ENCODE measurements at places on chromosomes 7 and 10. TPM values are rescaled to one million over a fixed set of nuclear protein-coding genes. Genes with fewer than 3 reads are reported as not detected.

- DNase-seq = no peak
Measured at GRCh38 chr7:41769162-41769561, 66.3 kb upstream of the INHBA start.

DNA sequence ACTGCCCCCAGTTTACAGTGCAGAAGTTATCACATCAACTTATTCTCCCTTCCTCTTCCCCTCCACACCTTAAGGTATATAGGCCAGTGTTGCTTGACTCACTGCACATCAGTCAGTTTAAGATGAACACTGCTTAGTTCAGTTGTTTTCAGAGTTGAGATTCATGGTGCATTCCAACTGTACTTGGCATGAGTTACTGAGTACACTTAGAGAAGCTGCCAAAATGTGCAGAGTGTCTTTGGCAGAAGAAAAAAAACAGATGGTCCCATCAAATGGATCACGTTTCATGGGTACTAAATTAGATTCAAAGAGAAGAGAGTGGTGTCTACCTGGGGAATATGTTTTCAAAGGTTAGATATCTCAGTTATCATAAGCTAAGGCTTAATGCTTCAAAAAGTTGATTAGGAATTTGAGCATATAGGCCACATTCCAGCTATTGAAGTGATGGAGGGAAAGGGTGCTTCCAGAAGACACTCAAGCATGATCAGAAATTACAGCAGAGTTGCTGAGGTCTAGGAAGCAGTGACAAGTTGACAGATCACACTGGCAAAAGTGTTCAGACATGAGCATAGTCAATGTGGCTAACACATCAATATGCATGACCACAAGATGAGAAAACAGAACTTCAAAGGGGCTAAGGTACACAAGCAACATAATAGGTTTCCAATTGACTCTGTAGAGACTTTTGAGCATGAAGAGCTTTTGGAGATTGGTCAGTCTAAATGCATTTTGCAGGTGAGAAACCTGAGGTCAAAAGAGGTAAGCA is 579.2 kb upstream of the CELF2 start:
- no peak for DNase-seq

The PAX2 gene
- total RNA-seq = not detected

The ARHGEF35 gene
- total RNA-seq = 0.13 TPM

DNA sequence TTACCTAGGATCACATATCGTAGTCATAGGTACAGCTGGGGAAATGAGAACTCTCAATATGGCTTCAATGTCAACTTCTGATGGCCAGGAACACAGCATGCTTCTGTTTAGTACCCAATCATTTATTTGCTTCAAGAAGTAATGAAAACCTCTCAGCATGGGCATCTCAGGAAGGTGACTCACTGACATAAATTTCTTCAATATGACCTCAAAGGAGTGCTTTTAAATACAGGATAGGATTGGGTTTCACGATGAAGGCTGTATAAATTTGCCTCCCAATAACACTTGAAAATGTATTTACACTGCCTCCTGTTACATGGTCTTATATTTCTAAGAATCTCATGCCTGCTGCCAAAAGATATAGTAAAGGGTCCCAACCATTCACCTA is 15.1 kb downstream of the ITGA8 start:
- no peak for DNase-seq

DNA sequence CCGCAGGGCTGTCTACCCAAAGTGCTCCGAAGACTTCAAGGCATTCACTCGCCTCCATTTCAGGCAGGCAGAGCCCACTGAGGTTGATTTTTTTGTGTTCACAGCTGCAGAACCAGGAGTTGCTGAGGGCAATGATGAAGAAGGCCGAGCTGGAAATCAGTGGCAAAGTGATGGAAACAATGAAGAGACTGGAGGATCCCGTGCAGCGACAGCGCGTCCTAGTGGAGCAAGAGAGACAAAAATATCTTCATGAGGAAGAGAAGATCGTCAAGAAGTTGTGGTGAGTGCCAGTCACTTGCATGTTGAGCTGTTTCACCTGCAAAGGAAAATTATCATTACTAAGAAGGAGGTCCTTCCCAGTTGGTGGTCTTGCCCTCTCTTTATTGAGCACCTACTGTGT is 210.5 kb downstream of the ARHGAP21 start:
- peak; percentile 24 for DNase-seq

GRCh38 chr10:4498711-4499251 is 327.2 kb upstream of the AKR1E2 start:
- DNase-seq = peak; percentile 86

GRCh38 chr7:100023526-100023925 is 8.1 kb downstream of the ZKSCAN1 start:
- DNase-seq = no peak

The ZNF727 gene
- not detected for total RNA-seq

DNA sequence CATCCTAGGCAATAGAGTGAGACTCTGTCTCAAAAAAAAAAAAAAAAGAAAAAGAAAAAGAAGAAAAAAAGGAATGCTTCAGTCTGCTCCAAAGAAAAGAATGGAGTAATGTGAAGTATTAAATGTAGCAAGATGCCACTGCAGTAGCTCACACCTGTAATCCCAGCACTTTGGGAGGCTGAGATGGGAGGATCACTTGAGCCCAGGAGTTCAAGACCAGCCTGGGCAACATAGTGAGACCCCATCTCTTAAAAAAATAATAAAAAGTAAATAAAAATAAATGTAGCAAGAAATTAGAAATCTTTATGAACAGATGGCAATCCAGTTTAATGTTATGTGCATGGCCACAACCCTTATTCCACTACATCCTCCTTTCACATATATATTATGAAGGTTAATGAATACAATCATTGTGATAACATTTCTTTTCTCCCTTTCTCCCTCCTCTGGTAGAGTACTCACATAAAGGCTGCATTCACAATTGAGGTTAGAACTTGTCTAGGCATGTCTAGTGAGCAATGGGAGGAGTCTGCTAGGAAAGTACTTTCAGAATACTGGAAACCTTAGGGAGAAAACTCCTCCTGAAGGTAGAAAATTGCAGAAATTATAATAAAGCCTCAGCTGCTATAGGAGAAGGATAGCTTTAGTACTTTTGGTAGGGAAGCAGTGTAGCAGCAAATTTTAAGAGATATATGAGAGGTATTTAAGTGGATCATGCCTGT is 20.4 kb downstream of the KLLN start:
- peak; percentile 83 for DNase-seq

- peak; percentile 72 for DNase-seq
Measured at GRCh38 chr7:83599131-83599530, 49.8 kb downstream of the SEMA3E start.

- DNase-seq = no peak
Measured at GRCh38 chr10:100534726-100535125, 1.0 kb upstream of the HIF1AN start.

DNA sequence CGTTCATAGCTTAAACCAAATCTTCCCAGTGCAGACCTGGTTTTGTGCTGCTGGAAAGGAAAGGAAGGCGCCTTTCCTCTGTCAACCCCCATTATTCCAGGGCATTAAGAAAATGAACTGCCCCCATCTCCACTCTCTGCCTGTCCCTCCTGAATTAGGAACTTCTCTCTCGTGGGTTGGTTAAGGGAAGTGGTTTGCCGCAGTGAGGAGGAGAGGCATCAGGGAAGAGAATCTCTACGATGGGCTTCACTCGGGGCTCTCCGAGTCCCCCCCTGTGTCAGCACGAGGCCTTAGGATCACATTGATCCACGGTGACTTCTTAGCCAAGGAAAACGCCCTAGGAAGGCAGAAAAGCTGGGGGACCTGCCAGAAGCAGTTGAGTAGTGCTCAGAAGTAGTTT is 53.9 kb upstream of the LYZL2 start:
- no peak for DNase-seq

The IDI2 gene
- not detected for total RNA-seq

The SEMA3D gene
- under 0.01 TPM for total RNA-seq

DNA sequence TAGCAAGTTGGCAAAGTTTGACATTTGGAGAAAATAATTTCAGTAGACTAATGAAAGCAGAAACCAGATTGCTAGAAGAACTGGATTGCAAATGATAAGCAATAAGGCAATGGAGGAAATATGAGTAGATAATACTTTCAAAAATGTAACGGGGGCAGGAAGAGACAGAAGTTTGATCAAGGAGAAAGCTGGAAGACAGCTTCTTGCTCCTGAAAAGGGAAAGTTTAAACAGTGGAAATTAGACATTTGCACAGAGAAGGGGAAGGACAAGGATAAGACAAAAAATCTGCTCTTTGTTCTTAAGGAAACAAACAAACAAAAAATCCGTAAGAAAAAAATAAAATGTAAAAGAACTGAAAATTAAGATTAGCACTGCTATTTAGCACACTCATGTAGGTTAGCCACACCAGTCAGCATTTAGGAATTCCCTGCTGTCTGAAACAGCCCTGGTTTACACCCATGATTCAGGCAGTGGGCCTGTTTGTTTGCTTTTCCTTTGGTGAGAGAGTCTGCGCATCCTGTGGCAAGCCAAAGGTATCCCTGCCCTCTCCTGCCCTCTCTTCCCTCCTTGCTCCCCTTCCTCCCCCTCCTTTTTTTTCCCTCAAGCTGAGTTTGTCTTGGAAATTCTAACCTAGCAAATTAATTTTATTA is 104.3 kb upstream of the CAV2 start:
- DNase-seq = peak; percentile 96

DNA sequence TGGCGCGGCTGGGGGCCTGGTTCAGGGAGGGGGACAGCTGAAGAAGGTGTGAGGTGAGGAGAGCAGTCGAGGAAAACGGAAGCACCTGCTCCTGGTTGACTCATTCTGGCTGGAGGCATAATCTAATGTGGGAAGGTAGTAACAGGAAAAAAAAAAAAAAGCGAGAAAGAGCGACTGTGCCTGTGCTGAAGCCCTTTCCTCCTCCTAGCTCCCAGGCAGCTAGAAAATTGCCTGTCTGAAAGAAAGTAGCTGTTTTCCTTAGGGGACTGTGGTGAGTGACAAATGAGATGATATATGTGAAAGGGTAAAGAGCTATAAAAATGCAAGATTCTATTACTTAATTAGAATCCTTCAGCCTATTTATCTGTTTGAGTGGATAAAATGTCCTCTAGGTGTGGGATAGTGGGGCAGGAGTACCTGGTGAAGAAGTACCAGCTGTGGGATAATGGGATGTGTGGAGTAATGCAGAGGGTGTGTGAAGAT is 4.9 kb upstream of the MEST start:
- no peak for DNase-seq

The CLDN3 gene
- not detected for total RNA-seq

DNA sequence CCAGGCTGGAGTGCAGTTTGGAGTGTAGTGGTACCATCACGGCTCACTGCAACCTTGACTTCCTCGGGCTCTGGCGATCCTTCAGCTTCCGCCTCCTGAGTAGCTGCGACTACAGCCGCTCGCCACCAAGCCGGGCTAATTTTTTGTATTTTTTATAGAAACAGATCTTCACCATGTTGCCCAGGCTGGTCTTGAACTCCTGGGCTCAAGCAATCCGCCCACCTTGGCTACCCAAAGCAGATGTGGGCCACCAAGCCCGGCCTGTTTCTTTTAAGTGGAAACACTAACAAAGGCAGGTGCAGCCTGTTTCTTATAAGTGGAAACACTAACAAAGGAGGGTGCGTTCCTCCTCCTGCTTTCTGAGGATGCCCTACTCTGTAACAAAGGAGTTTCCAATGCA is 18.2 kb downstream of the PRF1 start:
- no peak for DNase-seq

DNA sequence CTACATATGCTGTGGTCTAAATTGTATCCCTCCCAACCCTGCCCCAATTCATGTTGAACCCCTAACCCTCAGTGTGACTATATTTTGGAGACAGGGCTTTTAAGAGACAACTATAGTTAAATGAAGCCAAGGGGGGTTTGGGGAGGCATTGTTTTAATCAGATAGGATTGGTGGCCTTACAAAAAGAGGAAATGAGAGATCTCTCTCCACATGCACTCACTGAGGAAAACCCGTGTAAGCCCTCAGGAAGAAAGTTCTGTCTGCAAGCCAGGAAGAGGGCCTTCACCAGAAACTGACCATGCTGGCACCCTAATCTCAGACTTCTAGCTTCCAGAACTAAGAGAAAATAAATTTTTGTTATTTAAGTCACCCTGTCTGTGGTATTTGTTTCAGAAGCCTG is 276.7 kb downstream of the KIF20B start:
- DNase-seq = no peak

The BCL7B gene
- 67.7 TPM for total RNA-seq

- DNase-seq = peak; percentile 65
Measured at GRCh38 chr10:63758080-63758479, 236.9 kb downstream of the REEP3 start.

GRCh38 chr10:127991543-127992255 is 84.8 kb downstream of the PTPRE start:
- no peak for DNase-seq

DNA sequence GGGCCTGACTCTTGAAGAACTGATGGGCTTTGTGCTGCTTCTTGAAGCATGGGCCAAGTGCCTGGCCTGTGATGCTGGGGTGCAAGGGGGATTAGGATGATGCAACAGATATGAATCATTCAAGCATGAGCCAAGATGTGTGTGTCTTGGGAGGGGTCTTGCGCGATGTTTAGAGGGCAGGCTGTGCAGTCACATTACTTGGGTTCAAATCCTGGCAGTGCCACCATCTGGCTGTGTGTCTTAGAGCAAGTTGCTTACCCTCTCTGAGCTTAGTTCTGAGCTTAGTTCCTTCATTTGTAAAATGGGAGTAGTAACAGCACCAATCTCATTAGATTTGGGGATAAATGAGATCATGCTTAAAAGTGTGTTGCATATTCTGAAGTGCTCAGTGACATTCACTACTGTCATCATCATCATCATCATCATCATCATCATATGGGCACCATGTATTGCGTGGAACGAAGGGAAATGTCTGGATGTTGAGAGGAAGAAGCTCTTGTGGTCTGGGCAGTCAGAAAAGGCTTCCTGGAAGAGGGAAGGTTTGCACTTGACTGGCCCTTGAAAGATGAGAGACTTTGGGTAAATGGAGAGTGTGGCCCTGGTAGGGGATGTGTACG is 9.3 kb downstream of the UNC5B start:
- no peak for DNase-seq

DNA sequence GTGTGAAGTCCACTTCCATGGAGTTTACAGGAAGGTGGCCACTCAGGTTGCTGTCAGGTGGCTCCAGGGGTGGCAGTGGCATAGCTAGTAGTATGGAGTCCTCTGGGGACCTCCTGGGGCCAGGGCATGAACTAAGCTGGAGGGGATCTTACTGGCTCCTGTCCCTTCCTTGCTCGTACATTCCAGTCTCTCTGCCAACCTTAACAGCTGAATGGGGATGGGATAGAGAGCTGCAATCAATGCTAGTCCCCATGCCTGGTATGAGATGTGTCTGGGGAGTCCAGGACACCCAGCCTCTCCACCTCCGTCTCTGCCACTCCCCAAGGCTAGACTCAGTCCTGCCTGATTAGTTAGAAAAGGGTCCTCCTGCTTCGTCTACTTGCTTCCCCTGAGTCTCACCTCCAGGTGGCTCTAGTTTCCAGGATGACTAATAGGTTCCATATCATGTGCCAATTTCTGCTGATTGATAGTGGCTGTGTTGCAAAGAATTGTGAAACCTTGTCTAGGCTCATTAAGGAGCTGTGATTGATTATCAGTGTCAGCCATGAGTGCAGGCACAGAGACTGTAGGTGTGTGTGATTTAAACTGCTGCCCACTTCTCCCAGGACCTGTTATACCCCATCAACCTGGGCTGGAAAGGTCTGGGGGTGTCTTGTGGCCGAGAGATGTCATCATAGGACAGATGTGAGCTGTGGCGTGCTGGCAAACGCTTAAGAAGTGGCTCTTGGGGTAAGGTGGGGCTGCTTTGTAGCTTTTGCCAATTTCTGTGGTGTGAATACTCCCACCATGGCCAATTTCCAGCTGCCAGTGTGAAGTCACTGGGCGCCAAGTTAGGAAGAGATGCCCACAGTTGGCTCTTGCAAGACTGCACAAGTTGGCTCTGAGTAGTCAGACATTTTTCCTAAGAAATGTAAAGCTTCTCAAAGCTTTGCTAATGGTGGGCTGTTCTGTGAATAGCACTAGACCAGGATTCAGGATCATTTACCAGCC is 59.8 kb downstream of the COL13A1 start:
- peak; percentile 71 for DNase-seq

All from LHCN-M2 (cell line).